ENCODE measurements at places on chromosomes 6 and 20.

- peak; percentile 34 for DNase-seq
Observed at GRCh38 chr6:1379017-1379787, 10.2 kb upstream of the FOXF2 start.

DNA sequence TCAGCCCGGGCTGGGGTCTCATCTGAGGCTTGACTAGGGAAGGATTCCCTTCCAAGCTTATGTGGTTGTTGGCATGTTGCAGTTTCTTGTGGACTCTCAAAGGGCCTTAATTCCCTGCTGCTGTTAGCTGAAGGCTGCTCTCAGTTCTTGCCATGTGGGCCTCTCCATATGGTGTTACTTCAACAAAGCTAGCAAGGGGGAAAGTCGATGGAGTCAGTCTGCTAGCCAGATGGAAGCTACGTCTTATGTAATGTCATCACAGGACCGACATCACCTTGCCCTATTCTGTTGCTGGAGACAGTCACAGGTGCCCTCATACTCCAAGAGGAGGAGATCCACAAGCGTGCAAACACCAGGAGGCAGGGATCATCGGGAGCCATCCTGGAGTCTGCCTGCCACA lies 43.3 kb upstream of the ARMC2 start:
- DNase-seq, result no peak

- peak; percentile 16 for DNase-seq
Observed at GRCh38 chr6:152273638-152274037, 363.5 kb downstream of the SYNE1 start.

DNA sequence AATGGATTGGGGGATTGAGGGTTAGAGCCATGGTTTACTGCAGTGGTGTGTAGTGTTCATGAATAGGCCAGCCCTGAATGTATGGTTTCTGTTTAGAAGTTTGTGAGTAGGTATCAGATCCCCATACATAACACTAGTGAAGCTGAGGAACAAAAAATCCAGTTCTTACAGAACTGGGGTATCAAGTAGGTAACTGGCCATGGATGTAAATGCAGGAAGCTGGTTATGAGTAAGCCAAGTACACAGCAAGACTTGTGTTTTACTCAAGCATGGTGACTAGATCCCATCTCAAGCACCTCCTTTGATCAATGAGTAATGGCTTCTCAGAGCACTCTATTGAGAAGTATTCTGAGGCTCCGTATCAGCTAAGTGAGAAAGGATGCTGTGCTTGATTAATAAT lies 613.7 kb upstream of the FLRT3 start:
- DNase-seq, result no peak

GRCh38 chr20:51661609-51662178 lies 106.5 kb downstream of the ATP9A start:
- DNase-seq, result no peak

DNA sequence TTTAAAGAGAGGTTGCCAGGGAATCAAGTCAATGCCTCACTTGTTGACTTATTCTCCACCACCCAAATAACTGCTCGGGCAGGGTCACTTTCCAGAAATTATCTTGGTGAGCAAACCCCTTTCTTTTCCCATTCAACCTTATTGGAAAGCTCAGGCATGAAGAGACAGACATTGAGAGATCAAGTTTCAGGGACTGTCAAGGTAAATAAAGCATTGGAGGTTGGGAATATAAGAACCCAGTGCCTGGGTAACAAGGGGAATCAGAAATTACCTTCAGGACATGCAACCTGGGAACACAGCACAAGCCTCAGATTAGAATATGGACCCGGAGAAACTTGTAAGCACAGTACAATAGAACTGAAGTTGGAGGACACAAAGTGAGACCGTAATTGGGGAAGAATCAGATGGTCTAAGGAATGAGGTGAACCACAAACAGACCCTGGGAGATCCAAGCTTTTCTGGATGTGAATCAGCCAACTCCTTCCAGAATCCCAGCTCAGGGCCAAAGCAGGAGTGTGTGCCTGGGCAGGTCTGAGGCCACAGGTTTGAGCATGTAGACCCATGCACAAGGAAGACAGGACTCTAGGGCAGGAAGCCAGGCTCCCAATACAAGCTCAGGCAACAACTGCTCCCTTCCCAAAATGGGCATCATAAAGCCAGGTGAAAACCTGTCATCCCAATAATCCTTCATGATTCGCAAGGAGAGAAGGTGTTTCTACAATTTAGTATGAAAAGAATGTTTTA lies 512.8 kb downstream of the MAFB start:
- DNase-seq, result no peak
